AG04450 (cell line): ENCODE measurements at places on chromosomes 2 and 18.

- no peak for DNase-seq
These were observed 69.7 kb downstream of the FHOD3 start for GRCh38 chr18:36366994-36367839.

- no peak for DNase-seq
These were observed 287.8 kb upstream of the SETBP1 start for GRCh38 chr18:44392933-44393332.

DNA sequence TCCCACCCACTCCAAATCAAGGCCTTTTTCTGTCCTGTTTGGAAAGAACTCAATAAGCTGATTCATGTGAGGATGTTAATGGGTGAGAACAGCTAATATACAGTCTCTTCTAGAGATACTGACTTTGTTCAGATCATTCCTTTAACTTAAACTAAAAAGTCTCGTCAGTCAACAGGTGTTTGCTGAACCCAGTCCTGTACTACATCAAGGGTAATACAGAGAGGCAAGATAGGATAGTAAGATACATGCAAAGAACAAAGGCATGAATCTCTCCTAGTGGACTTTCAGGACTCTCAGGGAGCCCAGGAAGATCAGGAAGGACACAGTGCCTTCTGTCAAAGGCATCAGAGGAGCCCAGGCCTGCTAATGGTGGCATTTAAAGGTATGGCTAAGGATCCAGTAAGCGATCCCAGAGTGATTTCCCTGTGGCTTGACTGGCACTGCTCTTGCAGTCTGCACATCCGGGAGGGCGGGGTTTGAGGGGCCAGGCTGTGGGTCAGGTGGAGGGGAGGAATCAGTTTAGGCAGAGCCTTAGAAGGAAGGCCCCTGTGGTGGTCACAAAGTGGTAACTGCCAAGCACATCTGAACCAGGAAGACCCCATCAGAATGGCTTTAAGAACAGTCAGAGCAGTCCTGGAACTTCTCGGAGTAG, 54.0 kb downstream of the EPAS1 start:
- DNase-seq, result no peak

- no peak for DNase-seq
These were observed 519.8 kb upstream of the MYT1L start for GRCh38 chr2:2850859-2851258.

DNA sequence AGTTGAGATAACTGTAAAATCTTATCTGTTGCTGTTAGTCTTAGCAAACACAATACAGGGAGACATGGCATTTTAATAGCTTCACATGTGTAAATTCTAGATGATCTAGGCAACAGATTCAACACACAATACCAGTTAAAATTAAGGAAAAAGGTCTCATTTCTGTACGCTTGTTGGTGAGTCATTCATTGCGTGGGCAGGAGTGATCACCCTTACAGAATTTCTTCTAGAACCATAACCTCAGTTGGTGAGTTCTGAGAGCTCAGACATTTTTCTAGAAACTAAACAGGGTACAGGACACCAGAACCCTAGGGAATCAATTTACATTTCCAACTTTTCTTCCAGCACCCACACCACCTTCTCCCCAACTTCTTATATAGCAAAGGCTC, 81.9 kb downstream of the SLC8A1 start:
- DNase-seq, result no peak

DNA sequence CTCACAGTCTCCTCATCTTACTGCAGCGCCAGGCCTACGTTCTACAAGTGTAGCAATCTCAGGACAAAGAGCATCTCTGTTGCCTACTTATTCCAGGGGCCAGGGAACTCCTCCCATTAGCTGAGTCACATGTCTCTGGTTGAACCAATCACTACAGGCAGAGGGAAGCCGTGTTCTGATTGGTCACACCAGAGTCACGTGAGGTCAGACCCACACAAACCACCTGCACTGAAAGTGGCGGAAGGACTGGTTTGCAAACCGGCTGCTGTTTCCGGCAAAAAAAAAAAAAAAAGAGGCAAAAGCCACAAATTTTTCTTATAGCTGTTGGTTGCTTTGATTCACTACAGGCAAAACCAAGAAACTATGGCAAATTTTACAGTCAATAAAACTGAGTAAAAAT, 21.9 kb upstream of the USP14 start:
- no peak for DNase-seq

- DNase-seq, result no peak
These were observed 51.5 kb downstream of the KLHL29 start for GRCh38 chr2:23436346-23437098.

DNA sequence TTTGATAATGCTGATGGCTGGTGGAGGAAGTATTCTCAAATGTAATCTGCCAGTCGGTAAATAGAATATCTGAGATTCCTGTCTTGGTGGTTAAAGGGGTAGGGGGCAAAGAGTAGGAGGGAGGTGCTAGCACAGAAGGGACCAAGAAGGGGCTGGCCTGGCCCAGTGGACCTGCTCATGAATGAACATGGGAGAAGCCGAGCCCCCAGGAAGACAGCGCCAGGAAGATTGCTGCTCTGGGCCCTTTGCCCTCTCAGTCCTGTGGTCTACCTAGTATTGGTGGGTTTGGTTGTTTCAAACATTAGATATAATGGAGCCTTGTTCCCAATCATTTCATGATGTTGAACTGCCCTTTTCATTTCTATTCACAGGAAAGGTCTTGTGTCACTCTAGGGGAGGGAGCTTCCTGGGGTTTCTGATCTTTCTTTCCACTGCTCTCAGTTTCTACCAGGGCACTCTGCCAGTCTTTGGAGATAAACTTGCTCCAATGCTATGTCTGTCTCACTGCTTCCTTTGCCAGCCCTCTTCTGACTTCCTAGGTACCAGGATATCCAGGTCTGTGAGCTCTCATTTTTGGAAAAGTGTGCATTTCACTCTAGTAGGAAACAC, 5.3 kb upstream of the MOCOS start:
- DNase-seq, result no peak

- no peak for DNase-seq
These were observed 482.2 kb downstream of the SPAG16 start for GRCh38 chr2:213766465-213766901.

- peak; percentile 43 for DNase-seq
These were observed 220.1 kb upstream of the CTAGE1 start for GRCh38 chr18:22637787-22638186.

GRCh38 chr2:10208736-10209135, 86.2 kb downstream of the RRM2 start:
- no peak for DNase-seq

DNA sequence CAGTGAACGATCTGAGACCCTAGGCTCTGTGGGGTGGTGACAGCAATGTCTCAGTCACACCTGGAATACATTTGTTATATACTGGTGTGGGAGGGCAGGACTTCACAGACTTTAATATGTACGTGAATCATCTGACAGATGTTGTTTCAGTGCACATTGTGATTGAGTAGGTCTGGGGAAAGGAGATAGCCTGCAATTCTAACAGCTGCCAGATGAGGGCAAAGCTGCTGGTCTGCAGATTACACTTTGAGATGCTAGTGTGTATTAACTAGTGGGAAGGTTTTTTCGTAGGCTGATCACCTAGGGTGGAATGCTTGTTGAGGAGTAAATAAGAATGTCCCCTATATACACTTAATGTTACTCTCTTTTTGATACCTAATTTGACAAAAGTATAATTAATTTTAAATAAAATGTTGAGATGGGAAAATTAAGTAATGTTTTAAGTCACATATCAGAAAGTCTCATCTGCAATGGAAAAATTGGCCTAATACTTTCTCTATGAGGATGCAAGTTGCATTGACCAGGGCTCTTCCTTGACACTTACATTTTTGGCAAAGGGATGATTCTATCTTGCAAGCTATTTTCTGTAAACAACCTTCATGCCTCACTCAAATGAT, 496.9 kb upstream of the HNMT start:
- no peak for DNase-seq

DNA sequence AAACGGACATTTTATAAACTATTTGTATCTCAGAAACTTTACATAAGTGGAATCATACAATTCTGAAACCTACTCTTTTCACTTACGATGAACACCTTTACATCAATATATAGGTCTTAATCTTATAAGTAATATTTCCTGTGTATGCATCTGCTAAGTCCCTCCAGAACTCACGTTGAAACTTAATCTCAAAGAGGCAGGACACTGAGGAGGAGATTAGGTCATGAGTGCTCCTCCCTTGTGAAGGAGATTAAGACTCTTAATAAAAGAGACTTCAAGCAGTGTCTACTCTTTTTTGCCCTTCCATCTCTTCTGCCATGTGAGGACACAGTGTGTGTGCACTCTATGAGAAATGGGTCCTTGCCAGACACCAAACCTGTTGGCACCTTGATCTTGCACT, 94.7 kb upstream of the CDKL4 start:
- DNase-seq, result no peak

DNA sequence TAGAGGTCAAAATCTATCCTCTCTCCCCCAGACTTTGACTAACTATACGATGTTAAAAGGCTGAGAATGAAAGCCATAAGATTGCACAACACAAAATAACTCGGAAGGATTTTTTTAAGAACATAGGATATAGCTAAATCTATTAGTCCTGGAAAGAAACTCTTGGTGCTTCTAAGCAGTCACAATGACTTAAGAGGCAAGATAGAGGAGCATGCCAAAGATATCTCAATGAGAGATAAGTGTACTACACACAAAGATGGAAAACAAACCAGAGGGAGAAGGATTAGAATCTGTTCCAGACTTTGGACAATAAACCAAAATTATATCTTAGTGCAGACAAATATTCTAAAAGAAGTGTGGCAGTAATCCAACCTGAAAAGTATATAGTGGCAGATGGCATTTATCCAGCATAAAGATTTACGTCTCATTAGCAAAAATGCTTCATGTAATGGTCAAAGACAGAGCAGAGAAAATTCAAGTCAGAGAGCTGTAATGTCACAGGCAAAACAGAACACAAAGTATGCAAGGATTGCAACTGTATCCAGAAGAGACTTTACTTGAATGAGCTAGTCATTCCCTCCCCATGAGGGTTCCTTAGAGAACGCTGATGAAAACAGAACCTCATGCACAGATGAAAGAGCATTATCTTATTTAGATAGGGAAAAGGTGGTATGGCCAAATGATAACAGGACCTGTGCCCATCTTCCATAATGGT, 28.8 kb upstream of the EVA1A start:
- DNase-seq, result no peak

- DNase-seq, result no peak
These were observed 143.4 kb downstream of the EML6 start for GRCh38 chr2:54866868-54867267.

DNA sequence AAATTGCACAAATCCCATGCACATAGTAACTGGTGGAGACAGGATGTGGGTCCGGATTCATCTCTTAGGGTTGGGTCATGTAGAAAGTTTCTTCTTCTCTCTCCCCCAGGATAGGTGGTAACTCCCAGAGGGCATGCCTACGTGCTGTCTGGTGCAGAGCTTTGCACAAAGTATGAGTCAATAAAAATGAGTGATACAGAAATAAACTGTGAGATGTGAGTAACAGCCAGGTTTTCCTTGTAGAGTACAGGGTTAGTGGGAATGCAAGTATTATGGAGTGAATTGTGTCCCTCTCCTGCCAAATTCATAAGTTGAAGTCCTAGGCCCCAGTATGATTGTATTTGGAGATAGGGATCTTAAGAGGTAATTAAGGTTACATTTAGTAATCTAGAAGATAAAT, 289.4 kb downstream of the ALK start:
- no peak for DNase-seq

GRCh38 chr2:234156326-234156725, 105.8 kb downstream of the SPP2 start:
- DNase-seq, result no peak

- no peak for DNase-seq
These were observed 156.1 kb upstream of the ID2 start for GRCh38 chr2:8525582-8526402.

- DNase-seq, result no peak
These were observed 28.2 kb upstream of the GIGYF2 start for GRCh38 chr2:232668805-232669444.

DNA sequence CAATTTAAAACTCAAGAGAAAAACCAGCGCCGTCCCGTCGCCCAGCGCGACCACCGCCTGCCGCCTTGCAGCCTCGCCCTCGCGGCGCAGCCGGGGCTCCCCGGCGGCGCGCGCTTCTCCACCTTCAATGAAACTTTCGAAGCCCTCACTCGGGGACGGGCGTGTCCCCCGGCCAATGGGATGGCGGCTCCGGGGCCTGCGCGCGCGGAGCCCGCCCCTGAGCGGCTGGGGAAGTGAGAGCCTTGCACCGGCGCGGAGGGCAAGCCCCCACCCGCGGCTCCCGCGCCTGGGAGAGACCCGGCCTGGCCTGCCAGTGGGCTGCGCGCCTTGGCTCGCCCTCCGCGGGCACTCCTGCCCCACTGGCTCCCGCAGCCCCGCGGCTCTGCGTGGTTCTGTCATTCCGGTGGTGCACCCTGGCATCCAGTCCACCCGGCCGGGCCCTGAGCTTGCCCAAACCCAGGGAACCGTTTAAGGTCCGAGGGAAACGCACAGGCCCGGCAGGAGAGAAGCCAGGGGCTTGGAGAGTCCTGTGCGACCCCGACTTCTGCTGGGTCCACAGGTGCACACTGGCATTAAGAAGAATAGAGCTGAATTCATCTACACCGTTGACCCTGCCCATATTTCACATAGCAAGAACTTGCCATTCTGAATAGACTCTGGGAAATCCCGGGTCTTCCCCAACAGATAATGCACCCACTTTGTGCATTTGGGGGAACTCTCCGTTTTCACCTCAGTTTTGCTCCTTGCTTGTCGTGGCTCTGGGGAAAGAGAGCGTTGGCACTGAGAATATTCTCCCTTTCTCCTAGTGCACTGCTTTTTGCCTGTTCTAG, at the start of gene PIEZO2:
TSS of gene PIEZO2 (minus strand) at position 129 of the 830 bp plus-strand sequence. CDS start 981 bp downstream, outside the sequence.
- DNase-seq, result no peak
